ENCODE measurements at places on chromosomes 16 and 17. TPM values are rescaled to one million over a fixed set of nuclear protein-coding genes. Genes with fewer than 3 reads are reported as not detected.

CCT6B gene
- 5.4 TPM for total RNA-seq

STAC2 gene
- not detected for total RNA-seq

SLC35G6 gene
- total RNA-seq: not detected

KRT40 gene
- not detected for total RNA-seq

MYADML2 gene
- 21.7 TPM for total RNA-seq

ARL17B gene
- total RNA-seq: 39.3 TPM

PRSS36 gene
- total RNA-seq: 3.7 TPM

TLCD3B gene
- total RNA-seq: not detected

All from gastrocnemius medialis (tissue), 4 donors.